OCI-M1 (cell line): ENCODE measurements at places on chromosomes 3 and 15.

DNA sequence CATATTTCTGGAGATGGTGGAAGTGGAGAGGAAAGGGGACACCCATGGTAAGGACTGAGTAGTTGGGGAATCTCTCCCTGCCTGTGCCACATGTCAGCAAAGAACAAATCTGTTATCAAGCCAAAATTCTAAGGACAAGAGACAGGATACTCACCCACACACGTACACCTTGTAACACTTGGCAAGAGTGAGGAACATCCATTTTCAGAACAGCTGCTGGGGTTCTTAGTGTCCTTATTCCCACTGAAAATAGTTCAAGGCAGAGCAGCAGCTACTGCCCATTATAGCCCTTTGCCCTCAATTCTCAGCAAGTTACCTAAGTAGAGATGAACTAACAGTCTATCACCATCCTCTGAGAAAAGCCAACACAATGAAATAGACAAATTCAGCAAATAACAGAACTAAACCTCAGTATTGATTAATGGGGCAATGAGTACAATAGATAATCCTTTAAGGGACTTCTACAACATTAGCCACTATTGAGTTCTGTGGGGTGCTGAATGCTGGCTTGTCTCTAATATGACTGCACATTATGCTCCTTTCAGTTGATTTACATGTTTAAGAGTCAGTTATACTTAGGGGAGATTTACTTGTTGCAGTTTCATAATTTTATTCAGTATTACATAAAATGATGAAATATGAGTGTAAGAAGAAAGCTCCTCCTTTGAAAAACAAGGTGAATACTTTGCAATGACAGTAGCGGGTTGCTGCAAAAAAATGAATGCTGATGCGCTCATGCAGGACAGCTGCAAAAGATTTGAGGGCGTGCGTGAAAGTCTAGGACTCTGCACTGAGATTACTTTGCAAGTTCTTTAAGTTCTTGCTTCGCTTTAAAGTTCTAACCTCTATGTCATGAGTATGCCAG, 22.4 kb downstream of the SENP5 start:
- DNase-seq = peak; percentile 20

DNA sequence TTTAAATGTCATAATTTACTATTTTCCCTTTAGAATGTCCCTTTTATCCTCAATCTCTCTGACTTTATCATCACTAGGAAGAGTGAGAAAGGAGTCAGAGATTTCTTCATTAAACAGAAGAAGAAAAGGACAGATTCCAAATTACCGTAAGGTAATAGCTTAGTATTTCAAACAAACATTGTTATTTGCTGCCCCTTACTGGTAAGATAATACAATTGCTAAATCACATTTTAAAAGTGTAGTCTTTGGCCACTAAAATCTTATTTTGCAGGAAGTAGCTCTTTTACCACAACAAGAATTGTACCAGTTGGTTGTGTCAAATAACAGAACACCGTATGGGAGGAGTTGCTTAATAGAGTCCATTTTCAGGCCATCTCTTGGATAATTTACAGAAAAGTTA, 53.7 kb downstream of the CGGBP1 start:
- DNase-seq = peak; percentile 70

DNA sequence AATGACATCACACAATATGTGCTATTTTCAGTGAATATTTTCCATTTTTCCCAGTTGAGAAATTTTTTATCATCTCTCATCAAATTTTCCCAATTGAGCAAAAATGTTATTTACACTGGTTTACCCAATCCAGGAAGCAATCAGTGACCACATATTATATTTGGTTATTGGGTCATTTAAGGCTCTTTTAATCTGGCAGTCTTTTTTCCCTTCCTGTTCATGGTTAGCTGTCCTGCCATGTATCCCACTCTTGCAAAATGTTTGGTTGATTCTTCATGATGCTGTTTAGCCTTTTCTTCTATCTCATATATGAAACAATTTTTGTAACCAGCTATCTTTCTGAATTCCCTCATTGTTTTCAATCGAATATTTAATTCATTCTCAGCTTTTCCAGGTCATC, 626.0 kb downstream of the RBMS3 start:
- no peak for DNase-seq

- DNase-seq = no peak
Measured at GRCh38 chr3:32821686-32822296, 4.0 kb downstream of the TRIM71 start.

DNA sequence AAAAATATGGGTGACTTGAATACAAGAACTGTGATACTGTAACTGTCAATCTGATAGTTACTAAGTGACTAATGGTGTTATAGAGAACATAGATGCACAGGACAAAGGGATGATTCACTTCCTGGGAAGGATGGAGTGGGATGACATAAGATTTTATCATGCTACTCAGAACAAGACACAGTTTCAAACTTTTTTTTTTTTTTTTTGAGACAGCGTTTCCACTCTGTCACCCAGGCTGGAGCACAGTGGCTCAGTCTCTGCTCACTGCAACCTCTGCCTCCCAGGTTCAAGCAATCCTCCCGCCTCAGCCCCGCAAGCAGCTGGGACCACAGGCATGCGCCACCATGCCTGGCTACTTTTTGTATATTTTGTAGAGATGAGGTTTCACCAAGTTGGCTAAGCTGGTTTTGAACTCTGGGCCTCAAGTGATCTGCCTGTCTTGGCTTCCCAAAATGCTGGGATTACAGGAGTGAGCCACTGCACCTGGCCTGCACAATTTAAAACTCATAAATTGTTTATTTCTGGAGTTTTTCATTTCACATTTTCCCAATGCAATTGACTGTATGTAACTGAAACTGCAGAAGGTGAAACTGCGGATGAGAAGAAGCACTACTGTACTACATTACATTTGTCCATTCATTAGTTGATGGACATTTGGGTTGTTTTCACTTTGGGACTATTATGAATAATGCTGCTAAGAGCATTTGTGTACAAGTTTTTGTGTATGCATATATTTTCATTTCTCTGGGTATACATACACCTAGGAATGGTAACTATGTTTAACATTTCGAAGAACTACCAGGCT, 40.6 kb downstream of the ADIPOQ start:
- peak; percentile 15 for DNase-seq

GRCh38 chr3:110521019-110521418, 550.6 kb upstream of the NECTIN3 start:
- peak; percentile 92 for DNase-seq

DNA sequence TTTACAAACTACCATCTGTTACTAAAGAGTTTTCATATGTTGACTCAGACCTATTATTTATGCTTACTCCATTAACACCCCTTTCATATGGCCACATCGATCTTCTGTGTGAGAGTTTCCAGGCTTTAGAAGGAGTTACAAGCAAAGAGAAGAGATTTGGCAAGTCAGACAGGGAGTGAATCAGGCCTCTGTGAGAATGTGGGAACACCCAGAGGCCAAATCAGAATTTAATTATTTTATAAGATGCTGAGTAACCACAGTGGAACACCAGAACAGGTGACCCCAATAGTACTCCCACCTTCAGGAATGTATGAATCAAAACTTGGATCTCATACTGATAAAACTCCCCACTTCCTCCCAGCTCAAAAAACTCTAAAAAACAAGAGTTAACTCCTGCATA, 42.0 kb downstream of the IFT57 start:
- DNase-seq = no peak

DNA sequence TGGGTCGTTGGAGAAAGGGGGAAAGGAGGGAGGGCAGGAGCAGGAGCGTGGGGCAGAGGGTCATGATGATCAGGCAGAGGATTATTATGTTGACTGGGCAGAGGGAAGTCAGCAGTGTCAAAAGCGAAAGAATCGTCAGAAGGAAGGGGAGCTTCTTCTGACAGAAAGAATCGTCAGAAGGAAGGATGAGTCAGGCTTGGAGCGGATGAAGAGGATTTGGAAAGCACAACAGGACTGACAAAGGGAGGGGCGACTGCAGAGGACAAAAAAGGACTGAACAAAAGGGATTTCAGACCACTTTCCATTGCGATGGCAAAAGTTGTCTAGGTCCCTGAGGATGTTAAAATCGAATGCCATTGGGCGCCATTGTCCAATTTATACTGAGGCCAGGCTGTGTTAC, 1053.5 kb downstream of the SI start:
- no peak for DNase-seq

GRCh38 chr3:4562595-4562994, 69.4 kb downstream of the ITPR1 start:
- no peak for DNase-seq

GRCh38 chr3:134004841-134005240, 24.9 kb downstream of the SLCO2A1 start:
- no peak for DNase-seq

- DNase-seq = no peak
Measured at GRCh38 chr3:85090495-85090894, 131.7 kb downstream of the CADM2 start.

DNA sequence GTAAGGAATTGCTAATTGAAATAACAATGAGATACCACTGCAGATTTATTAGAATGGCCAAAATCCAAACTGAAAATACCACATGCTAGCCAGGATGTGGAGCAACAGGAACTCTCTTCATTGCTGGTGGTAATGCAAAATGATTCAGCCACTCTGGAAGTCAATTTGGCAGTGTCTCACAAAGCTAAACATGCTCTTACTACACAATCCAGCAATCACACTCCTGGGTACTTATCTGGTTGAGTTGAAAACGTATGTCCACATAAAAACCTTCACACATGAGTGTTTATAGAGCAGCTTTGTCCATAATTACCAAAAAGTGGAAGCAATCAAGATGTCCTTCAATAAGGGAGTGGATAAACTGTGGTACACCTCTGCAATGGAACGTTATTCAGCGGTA, 113.3 kb downstream of the SMAD6 start:
- DNase-seq = no peak

DNA sequence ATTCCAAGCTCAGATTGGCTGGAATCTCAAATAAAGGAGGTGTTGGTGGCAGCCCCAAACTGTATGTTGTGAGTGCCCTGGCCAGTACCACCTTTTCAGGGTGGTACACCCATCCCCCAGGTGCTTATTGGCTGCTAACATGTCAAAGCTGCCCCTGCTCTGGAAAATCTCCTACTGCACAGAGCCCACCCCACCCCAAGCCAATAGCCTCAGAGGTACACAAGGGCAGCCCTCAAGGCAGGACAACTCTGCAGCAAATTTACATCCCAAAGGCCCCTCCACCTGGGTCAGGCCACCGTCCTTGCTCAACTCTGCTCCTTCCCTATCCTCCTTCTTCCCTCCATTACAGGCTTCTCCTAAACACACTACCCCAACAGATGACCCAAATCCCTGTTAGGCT, 37.1 kb upstream of the LYZL4 start:
- DNase-seq = no peak

DNA sequence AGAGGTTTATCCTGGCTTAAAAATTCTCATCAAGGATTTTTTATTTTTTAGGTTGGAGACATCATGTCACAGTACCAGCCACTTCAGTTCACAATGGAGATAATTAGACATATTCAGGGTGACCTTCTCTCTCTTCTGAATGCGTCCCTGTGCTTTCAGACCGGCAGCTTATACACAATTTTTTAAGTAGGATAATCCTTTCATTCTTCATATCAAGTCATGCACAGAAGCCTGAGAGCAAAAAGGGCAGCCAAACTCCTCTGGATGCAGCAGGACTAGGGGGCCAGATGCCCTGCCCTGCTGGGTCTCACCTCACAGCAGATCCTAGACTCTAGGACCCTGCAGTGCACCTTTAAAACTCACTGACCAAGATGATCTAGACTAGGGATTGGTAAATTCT, 210.4 kb downstream of the ERC2 start:
- no peak for DNase-seq

DNA sequence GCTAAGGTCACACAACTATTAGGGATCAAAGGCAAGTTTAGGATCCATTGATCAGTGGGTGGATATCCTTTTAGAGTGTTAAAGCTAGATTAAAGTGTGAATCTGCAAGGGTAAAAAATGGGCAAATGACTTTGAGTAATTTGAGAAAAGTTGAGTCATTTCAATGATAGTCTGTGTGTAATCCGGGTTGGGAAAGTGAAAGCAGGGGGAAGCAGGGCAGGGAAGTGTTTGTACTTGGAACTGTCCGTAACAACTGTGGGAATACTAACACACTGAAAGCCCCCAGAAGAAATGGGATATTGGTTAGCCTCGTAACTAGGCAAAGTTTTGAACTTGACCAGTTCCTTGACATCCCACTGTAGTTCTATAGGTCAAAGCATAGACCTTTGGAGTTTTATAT, 187.2 kb upstream of the SLITRK3 start:
- DNase-seq = no peak

- DNase-seq = no peak
Measured at GRCh38 chr3:138829097-138829496, 5.6 kb downstream of the PIK3CB start.

- DNase-seq = peak; percentile 86
Measured at GRCh38 chr3:44685128-44685800, 27.2 kb upstream of the ZNF502 start.

GRCh38 chr15:35440265-35440664, 105.7 kb downstream of the DPH6 start:
- DNase-seq = no peak

DNA sequence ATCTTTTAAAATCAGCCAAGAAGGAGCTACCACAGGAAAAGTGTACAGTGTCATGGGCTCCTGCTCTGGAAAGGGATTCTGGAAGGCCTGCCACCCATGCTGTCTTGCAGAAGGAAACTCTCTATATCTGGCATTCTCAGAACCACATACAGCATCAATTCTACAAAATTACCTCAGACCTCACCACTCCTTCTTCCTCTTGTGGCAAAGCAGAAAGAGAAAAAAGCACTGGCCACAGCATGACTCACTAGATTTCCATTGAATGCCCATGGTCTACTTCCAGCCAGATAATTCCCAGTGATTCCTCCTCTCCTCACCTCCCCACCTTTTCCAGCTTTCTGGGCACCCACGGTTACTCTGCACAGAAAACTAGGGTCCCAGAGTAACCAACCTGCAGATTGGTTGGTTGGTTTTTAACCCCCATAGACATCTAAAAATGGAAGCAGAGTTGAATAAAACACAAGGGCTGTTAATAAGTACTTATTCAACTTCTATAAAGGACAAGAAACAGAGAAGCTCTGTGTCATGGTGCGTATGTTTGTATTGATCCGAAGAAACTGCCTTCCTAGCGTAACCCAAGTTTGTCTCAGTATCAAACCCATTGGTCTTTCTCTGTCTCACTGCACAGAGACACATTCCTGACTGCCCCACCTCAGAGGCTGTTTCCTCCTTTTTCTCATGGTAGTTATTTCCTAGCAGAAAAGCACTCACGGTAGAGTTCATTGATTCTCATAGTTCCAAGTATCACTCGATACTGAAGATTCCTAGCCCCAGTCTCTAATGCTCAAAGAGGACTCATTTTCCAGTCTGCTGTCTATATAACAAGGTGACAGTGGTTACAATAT, 67.7 kb downstream of the LDHAL6B start:
- peak; percentile 55 for DNase-seq

- DNase-seq = no peak
Measured at GRCh38 chr3:58143417-58144055, 67.2 kb downstream of the DNASE1L3 start.

DNA sequence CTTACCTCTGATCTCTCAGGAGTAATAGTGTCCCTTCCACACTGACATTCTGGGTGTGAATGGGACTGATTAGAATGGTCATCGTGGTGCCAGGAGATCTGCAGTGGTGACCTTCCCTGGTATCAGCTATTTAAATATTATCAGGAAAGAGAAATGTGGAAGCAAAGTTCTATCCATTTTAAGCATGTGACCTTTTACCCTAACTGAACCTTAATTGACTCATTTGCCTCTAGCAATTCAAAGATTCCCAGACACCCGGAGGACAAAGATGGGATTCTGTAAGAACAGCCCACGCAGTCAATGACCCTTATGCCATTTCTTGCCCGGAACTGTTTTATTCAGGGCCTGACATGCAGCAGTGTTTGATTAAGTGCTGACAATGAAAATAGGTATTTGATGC, 10.3 kb downstream of the LIPC start:
- DNase-seq = no peak

- peak; percentile 48 for DNase-seq
Measured at GRCh38 chr15:73346735-73347312, 21.9 kb downstream of the HCN4 start.

GRCh38 chr3:160929595-160929994, 173.6 kb downstream of the PPM1L start:
- no peak for DNase-seq
